Epithelial cell of umbilical artery (primary cell): ENCODE measurements at places on chromosomes 5 and 9. TPM values are rescaled to one million over a fixed set of nuclear protein-coding genes. Genes with fewer than 3 reads are reported as not detected.

The RAPGEF1 gene
- total RNA-seq = 29.9 and 34.4 TPM in 2 replicates

The ZNF879 gene
- total RNA-seq = 2.6 and 4.7 TPM in 2 replicates

The PCDHGA11 gene
- total RNA-seq = 5.3 and 5.8 TPM in 2 replicates

The CD14 gene
- 1.2 and 1.6 TPM in 2 replicates for total RNA-seq

The PTPRD gene
- 4.9 and 11.4 TPM in 2 replicates for total RNA-seq

The TMED9 gene
- 215 and 232 TPM in 2 replicates for total RNA-seq

The EPB41L4A gene
- 8.8 and 12.0 TPM in 2 replicates for total RNA-seq

The GNE gene
- 14.3 and 20.1 TPM in 2 replicates for total RNA-seq

The CCL27 gene
- total RNA-seq = not detected in 2 replicates

The POC5 gene
- total RNA-seq = 9.4 and 15.0 TPM in 2 replicates

The TRPM6 gene
- under 0.01 TPM in 2 replicates for total RNA-seq

The SLC45A2 gene
- not detected in 2 replicates for total RNA-seq

The NEUROG1 gene
- total RNA-seq = not detected in 2 replicates

The FOXD4L5 gene
- total RNA-seq = not detected in 2 replicates

The PCDHB5 gene
- under 0.01 and 0.46 TPM in 2 replicates for total RNA-seq

The NTNG2 gene
- total RNA-seq = under 0.01 TPM in 2 replicates

The PCDHA11 gene
- under 0.01 TPM in 1 of 2 replicates, not detected in the other for total RNA-seq

The LPAR1 gene
- total RNA-seq = 0.32 and 1.5 TPM in 2 replicates

The MARCHF3 gene
- 37.4 and 54.2 TPM in 2 replicates for total RNA-seq

The HSPA5 gene
- 191 and 219 TPM in 2 replicates for total RNA-seq

The F2RL2 gene
- 0.65 and 2.3 TPM in 2 replicates for total RNA-seq

The HSPB3 gene
- not detected in 2 replicates for total RNA-seq

The SPINK7 gene
- total RNA-seq = not detected in 2 replicates

The CNTNAP3 gene
- 5.8 and 13.0 TPM in 2 replicates for total RNA-seq

The SOX30 gene
- total RNA-seq = not detected in 2 replicates

The CD180 gene
- not detected in 2 replicates for total RNA-seq

The DPP7 gene
- total RNA-seq = 63.1 and 69.8 TPM in 2 replicates

The ASTN2 gene
- 1.9 and 2.3 TPM in 2 replicates for total RNA-seq

The HMMR gene
- 29.9 and 46.7 TPM in 2 replicates for total RNA-seq

The ZNG1F gene
- total RNA-seq = 5.8 and 6.5 TPM in 2 replicates

The USP20 gene
- total RNA-seq = 3.6 and 6.2 TPM in 2 replicates

The ADAMTS12 gene
- total RNA-seq = 0.32 and 0.46 TPM in 2 replicates

The KIF4B gene
- total RNA-seq = 0.30 and 0.32 TPM in 2 replicates

The SMIM33 gene
- under 0.01 TPM in 1 of 2 replicates, not detected in the other for total RNA-seq

The SH2D3C gene
- 40.4 and 57.2 TPM in 2 replicates for total RNA-seq
